ENCODE measurements at places on chromosomes 3 and 15.

- DNase-seq: peak; percentile 81
Observed at GRCh38 chr3:43296565-43296964, 10.2 kb downstream of the SNRK start.

- no peak for DNase-seq
Observed at GRCh38 chr15:86121568-86122225, 42.0 kb downstream of the AGBL1 start.

GRCh38 chr3:120093911-120094775 is at the start of gene GSK3B:
GSK3B (minus strand) TSS chr3:120094447; CDS start chr3:120093434, 1,013 bp downstream.
- DNase-seq: peak; percentile 99

DNA sequence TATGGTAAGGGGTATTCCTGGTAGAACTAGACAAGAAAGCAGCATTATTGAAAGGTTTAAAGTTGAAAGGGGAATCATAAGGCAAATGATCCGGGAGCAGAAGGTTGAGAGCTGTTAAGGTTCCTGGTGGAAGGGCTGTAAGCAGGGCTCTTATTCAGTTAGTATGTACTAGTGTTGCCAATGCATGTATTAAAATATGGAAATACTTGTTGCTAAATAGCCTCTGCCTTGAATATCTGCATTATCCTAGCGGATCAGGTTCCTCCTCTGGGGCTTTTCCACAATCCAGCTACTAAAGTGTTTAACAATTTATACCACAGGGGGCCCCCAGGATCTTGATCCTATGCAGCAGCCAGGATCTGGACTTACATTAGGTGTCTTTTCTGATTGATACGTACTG is 7.3 kb upstream of the COPB2 start:
- DNase-seq: no peak

DNA sequence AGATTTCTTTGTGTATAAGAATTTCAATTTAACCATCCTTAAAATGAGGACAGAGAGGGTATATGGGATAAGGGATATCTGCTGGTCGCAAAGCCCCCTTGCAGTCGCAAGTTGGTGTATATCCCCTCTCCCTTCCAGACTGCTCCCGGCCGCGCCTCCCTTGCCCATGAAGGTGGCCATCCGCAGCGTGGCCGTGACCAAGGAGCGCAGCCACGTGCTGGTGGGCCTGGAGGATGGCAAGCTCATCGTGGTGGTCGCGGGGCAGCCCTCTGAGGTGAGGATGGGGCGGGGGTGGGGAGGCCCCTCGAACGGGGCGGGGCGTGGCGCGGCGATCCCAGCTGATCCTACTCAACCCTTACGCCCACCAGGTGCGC is 29.4 kb downstream of the NBEAL2 start:
- no peak for DNase-seq

DNA sequence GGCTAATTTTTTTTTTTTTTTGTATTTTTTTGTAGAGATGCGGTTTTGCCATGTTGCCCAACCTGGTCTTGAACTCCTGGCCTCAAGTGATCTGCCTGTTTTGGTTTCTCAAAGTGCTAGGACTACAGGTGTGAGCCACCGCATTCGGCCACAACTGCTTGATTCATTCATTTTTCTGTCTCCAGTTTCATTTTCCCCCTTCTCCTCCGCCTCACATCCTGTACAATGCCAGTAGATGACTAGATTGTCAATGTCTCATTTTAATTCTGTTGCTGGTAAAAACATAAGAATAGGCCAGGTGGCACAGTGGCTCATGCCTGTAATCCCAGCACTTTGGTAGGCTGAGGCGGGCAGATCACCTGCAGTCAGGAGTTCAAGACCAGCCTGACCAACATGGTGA is 12.0 kb upstream of the ZNF592 start:
- DNase-seq: peak; percentile 79

GRCh38 chr15:70566047-70566835 is 197.1 kb downstream of the UACA start:
- no peak for DNase-seq

DNA sequence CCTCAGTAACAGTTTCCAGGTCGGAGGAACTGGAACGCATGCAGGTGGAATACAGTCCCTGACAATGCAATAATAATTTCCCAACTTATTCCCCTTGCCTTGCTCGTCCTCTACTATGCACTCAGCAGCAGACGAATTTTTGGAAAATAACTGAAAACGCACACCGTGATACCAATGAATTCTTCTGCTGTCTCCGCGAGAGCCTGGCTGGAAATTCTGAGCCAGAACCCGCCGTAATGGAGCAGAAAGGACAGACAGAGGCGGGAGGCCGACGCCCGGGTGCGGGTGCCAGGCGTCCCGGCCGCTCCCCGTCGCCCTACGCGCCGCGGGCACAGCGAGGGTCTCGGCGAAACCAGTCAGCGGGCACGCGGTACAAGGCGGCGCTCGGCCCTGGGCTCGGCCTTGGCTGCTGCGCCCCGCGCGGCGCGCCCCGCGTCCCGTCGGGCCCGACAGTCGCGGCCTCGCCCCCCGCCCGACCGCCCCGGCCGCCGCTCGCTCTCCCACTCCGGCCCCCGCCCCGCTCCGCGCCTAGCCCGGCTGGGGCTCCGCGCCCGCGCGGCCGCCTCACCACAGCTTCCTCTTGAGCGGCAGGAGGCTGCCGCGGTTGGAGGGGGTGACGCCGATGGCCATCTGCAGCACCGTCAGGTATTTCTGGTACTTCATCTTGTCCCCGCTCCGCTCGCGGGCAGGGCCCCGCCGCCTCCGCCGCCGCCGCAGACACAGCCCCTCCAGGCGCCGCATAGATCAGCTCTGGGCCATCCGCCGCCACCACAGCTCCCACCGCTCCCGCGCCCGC is 114.5 kb upstream of the GOLGA8J start:
- DNase-seq: no peak

DNA sequence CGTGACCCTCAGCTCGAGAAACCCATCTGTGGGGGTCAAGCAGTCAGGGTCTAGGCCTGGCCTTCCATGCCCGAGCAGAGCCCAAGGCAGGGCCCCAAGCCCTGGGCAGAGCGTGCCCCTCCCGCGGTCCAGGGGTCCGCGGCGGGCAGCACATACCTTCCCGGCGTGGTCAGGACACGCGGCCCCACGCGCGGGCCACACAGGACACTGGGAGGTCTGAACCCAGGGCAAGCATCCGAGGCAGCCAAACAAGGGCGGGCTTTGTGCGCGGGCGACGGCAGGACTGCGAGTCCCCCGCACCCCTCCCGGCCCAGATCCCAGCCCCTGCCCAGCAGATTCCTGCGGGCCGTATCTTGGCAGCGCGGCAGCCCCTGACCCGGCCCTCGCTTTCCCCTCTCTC is 61.6 kb upstream of the ACAN start:
- DNase-seq: no peak
